Stimulated activated CD8-positive, alpha-beta memory T cell treated with anti-CD3 and anti-CD28 coated beads, Interleukin-4, amount 100 ng/mL, for 4 hours (primary cell): ENCODE measurements at places on chromosomes 5 and 9.

DNA sequence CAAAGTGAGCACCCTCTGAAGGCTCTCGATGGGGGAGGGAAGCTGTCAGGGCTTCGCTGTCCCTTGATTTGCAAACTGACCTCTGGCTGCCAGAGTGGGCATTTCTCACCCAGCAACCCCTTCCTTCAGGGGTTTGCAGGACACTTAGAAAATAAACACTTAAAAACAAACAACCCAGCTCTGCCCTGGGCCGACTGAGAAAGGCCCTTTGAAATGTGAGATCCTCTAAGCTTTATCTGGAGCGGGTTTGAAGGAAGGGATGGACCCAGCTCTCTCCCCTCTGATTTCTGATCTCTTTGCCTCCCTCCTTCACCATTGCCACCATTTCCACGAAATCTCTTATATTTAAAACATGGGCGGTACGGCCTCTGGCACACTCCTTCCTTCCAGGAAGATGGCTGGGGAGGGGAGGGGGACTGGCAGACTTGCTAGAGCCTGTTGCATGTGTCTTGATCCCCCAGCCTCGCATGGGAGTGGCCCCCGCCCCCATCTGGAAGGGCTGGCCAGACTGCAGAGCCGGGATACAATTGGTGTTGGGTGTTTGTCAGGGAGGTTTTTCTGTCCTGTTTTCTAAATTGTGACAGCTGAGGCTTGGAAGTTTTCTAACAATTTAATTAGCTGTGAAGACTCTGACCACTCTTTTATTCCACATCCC lies 20.2 kb downstream of the OLFM1 start:
- no peak for DNase-seq

GRCh38 chr9:137703842-137704508 lies 85.2 kb downstream of the EHMT1 start:
- no peak for DNase-seq

DNA sequence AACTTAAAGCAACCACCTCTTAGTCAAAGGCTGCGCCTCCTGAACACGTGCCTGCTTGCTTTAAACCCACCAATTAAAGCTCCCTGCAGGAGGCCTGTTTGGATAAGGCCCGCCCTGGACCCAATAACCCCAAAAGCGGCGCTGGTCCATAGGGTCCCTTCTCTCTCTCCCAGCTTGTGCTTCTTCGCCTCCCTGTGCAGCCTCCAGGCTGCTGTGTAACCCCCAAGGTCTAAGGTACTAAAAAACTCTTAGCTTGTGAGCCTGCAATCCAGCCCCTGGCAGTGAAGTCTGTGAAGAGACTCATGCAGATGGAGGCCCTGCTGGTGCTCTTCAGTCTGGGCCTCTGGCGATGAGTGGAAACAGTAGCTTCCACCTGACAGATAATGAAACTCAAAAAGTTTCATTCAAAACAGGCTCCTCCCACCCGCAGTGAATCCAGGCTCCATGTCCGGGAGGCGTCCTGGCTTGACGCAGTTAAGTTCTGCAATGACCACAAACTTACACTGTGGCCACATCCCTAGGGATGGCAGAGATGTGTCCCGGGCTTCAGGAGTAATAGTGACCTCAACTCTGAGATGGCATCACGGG lies 97.3 kb downstream of the PRRT1B start:
- no peak for DNase-seq

DNA sequence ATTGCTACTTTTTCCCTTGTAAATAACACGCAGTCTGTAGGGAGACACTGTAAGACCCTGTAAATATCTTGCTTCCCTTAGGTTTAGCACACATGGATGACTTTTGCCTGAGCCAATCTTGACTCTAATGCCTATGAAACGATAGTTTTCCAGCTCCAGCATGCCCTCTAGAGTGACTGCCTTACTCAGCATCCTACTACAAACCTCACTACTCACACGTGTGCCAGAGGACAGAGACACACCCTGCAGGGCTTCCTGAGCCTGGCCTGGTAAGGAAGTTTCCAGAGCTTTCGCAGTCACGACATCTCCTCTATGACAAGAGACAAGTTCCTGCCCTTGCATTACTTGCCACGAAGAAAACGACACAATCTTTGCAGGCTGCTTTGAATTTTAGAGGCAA lies 138.1 kb downstream of the ATPSCKMT start:
- DNase-seq, result no peak

DNA sequence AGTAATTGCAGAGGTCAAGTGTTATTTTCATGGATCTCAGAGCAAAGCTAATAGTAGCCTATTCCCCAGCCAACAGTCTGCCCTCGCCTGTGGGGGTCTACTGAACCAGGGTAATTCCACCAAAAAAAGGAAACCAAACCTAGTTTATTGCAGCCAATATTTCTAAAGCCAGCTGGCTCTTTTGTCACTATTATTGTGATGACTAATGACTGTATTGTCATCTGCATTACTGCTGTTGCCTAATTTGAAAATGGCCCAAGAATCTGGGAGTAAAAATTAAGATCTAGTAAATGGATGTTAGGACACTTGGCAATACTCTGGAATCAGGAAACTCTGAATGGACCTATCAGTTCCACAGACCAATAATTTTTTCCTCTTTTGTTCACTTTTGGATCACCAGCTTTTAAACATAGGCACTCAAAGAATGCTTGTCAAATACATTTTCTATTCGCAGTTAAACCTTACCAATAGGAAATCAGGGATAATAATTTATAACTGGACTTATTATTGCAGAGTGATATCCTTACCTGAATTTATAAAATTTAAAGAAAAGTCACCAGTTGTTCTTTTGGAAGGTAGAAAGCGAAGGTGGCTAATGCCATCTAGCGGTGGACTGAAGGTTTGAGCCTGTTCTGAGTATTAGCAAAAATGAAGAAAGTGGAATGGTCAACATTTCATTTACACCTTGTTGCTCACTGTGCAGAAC lies 69.2 kb downstream of the SYK start:
- DNase-seq, result no peak

DNA sequence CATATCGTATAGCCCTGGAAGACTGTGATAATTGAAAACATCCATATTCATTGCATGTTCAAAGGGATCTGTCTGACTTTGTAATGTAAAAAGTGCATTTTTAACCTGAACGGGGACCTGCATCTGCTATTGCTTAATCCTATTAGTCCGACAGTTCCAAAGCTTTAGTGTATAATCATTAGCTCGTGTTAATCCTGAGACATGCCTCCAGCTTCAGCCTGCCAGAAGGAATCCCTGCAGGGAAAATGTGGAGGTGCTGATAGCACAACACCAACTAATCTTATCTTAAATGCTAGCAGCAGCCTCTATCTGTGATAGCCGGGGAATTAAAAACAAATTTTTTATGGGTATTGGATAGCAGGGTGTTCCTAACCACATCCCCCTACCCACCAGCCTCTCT lies 495.2 kb downstream of the TLE4 start:
- DNase-seq, result no peak

DNA sequence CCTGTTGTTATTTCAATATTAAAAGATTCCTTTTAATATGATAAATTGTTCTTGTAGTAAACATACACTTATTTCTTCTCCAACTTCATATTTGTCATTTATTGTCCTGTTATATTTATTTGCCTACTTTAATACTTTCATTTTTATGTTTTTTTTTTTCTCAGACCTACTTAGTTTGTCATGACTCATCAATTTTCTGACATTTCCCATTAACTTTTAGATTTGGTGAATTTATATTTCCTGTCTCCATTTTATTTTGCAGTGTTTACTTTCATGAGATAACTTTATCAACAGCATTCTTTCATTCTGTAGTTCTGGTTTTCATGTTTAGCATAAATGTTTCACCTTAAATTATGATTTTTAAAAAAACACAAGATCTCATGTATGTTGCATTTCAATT lies 788.7 kb downstream of the EFNA5 start:
- DNase-seq, result no peak
